ENCODE measurements at places on chromosomes 6 and 20. TPM values are rescaled to one million over a fixed set of nuclear protein-coding genes. Genes with fewer than 3 reads are reported as not detected.
A peak's percentile ranks its signal among the peaks of the same experiment; 100 is the strongest.

MOXD1 gene
- 252 TPM for polyA plus RNA-seq

DNA sequence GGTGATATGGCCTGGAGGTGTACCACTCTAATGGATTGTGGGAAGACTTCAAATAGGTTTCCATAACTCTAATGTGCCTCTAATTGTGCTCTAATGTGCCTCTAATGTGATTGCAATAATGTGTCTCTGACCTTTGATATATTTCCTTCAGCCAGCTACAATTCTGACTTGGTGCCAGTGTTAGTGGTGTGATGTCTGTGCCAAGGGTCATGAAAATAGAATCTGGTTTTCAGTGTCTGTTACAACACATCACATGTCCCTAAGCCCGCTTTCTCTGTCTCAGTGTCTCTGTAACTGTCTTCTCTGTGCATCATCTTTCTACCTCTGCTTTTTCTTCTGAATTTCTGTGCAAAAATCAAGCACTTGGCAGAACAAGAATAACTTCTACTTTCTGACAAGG, 77.2 kb upstream of the ECI2 start:
- DNase-seq = no peak

DAAM2 gene
- polyA plus RNA-seq = 0.23 TPM

GRCh38 chr20:60851826-60852704, 400.0 kb upstream of the CDH4 start:
- peak; percentile 28 for DNase-seq

GRCh38 chr20:12198281-12198680, 280.6 kb downstream of the BTBD3 start:
- no peak for DNase-seq

ABHD16B gene
- polyA plus RNA-seq = not detected
